MM.1S (cell line): ENCODE measurements at places on chromosomes 16 and 17.

DNA sequence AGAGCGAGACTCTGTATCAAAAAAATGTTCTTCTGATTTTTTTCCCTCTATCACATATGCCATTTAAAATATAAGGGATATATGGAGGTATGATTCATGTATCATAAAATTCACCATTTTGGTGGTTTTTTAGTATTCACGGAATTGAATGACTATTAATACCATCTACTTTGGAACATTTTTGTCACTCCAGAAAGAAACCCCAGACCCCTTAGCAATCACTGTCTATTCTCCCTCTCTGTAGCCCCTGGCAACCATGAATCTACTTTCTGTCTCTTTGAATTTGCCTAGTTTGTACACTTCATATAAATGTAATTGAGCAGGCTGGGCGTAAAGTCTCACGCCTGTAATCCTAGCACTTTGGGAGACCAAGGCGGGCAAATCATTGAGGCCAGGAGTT is 75.9 kb downstream of the PRKCA start:
- DNase-seq, result no peak

DNA sequence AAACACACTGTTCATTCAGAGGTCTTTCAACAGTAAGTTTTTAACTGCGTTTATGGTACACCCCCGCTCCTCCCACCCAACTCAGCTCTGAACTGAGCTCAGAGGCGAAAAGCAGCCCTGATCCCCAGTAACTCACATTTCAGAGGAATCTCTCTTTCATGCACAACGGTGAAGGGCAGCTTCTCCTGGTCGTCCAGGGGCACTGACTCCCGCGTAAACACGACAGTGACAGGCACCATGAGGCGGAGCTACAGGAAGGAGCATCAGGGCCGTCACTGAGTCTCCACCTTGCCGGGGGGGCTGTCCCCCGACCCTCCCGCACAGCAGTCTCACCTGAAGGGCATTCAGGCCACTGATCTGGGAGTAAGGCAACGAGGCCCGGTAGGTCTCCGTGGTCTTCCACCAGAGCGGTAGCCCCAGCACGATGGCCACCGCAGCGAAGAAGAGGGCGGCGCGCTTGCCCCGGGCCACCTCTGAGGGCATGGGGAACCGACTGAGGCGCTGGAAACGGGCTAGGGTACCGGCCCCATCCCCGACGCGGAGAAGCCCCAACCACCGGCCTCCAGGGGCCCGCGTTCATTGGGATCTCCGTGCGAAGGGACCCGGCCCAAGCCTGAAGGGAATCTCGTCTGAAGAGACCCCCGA is 486 bp downstream of the PIGS start:
- peak; percentile 47 for DNase-seq

DNA sequence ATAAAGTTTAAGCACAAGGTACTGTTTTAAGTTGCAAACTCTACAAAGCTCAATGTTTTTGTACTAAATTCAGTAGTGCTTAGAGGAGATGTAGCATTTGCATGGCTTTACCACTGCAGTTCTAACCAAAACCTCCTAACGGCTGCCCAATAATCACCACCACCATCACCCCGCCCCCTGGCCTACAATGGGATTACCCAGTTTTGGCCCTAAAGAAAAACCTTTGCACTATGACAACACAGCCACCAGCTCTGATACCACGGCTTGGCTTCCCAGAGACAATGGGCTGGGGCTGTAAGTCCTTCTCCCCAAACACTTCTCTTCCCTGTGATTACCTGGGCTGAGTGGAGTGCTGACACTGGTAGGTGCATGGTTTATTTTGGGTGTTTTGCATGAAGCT is 58.4 kb upstream of the MTMR4 start:
- no peak for DNase-seq

DNA sequence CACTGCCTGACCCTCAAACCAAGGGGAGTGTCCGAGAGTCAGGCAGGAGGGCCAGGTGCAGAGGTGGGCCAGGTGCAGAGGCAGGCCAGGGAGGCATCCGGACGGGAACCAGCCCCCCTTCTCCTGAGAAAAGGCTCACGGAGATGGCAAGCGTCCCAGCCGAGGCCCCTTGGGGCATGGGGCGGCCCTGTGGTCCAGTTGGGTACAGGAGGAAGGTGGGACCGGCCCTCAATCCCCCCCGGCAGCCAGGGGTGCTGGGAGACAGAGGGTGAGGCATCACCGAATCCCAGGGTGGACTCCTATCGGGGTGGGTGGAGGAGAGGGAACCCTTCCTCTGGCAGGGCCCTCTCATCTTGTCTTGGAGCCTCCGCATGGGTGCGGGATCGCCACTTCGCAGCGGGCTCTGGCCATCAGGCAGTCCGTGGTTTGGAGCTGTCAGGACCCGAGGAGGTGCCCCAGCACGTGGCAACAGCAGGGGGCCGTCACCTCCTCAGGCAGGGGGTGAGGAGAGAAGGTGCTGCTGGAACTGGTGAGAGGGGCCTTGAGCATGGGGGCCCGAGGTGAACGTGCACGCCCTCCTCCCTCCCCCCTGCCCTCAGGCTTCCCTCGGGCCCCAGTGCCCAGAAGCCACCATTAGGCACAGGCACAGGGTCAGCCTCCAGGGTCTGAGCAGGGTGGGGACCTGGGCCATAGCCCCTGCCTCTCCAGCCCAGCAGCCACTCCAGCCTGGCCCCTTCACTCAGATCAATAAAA is 38.7 kb upstream of the SLC38A10 start:
- no peak for DNase-seq
